ENCODE measurements at places on chromosomes 12 and 14.
A peak's percentile ranks its signal among the peaks of the same experiment; 100 is the strongest.

DNA sequence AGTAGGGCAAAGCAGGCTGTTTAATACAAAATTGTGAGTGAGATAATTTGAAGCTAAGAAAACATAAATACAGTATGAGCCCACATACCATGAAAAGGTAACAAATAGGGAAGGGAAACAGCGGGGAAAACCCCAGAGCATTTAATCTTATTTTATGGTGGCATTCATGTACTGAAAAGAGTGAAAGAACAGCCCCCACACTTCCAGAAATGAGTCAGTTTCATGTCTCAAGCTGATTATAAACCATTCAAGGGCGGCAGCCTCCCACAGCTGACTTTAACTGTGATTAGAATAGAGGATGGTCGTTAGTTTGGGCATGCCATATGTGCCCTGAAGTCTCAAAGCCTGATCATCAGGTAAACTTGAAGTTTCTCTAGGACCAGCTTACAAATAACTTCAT lies 64.5 kb downstream of the FOXG1 start:
- DNase-seq, result no peak

- DNase-seq, result no peak
These were observed 41.5 kb upstream of the DAAM1 start for GRCh38 chr14:59147007-59147406.

DNA sequence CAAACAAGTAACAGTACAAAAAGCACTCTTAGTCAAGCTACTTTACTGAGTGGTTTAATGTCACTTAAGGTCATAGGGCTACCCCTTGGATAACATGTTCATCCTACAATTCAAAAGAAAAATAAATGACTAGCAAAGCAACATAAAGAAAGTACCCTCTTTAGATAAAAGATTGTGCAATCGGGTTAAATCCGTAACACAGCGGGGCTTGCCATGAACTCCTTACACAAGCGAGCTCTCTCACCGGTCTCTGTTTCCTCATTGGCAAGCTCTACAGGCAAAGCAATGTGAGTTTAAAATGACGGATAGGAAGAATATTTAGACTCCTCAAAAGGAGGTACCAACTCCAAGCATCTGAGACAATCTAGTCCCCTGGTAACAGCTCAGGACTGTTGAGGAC lies 140.6 kb downstream of the EGLN3 start:
- DNase-seq, result no peak

DNA sequence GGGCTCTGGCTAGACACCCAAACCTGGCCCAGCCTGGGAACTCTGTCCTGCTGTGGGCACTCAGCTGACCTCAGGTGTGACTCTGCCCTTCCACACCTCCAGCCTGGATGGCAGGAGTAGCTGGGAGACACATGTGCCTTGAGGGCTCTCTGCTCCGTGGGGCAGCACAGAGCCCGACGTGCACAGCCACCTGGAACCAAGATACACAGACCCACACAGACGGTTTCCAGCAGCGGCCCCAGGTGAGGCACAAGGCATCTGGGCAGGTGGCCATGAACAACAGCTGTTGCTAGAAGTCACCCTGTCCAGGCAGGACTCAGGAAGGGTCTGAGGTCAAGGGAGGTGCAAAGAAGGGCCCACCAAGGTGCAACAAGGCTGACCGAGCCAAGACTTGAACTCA lies 5.9 kb downstream of the DEGS2 start:
- no peak for DNase-seq

GRCh38 chr12:119630223-119630780 lies 36.7 kb downstream of the TMEM233 start:
- DNase-seq, result no peak

DNA sequence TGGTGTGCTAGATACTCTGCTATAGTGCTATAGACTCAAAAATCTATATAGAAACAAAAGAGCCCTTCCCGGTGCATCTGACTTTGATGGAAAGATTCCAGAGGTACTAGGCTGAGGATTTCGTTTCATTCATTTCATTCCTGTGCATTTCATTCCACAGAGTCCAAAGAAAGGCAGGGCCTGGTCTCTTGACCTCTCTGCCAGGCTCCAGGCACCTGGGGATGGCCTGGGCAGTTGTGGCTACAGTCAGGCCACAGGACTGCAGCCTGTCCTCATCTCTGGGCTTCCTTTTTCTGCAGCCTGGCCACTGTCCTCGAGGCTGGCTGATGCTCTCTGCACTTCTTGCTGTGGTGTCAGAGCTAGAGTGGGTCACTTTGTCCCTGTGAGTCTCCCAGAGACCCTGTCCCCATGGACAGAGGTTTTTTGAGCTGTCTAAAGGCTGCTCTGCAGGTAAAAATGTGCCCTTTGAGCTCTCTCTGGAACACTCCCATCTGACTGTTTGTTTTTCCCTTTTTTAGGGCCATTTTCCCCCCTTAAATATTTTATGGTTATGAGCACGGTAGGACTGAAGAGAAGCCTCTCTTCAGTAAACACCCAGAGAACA lies 3.2 kb upstream of the VDR start:
- no peak for DNase-seq

GRCh38 chr14:55580470-55581341 lies 699 bp downstream of the KTN1 start:
- DNase-seq, result peak; percentile 89

DNA sequence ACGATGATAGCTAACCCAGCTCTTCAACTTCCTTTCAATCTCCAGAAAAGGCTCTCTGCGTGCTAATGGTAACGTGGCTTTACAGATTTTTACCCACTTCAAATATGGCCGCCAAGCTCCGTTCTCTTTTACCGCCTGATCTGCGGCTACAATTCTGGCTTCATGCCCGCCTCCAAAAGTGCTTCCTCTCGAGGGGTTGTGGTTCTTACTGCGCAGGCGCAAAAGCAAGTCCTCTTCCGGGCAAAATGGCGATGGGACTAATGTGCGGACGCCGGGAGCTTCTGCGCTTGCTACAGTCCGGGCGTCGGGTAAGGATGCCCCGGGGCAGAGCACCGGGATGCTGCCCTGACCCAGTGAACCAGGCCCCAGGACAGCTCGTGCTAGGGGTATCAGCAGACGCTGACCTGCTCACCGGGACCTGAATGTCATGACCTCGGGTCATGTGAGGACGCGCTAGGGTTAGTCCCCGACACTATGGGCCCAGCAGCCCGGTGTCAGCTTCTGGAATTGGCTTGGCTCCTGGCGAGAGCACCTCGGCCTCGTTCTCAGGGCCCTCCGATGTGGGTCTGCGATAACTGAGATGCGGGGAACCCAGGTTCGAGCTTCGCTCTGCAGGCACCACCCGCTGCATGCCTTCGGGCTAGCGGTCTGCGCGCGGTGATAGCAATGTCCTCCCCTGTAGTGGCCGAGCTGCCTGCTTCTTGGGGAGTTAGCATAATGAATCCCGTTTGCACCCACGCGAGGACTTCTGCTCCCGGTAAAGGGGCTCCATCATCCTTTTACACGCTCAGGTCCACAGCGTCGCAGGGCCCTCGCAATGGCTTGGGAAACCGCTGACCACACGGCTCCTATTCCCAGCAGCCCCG lies at the start of gene OXA1L:
Gene OXA1L, plus strand, starts transcription at position 232 of the 866 bp plus-strand sequence. Its CDS starts 14 bp downstream, at position 246.
- peak; percentile 98 for DNase-seq

- DNase-seq, result no peak
These were observed 258.0 kb upstream of the PLEKHG7 start for GRCh38 chr12:92444763-92445162.

- DNase-seq, result no peak
These were observed 32.1 kb upstream of the C14orf180 start for GRCh38 chr14:104547310-104547997.

DNA sequence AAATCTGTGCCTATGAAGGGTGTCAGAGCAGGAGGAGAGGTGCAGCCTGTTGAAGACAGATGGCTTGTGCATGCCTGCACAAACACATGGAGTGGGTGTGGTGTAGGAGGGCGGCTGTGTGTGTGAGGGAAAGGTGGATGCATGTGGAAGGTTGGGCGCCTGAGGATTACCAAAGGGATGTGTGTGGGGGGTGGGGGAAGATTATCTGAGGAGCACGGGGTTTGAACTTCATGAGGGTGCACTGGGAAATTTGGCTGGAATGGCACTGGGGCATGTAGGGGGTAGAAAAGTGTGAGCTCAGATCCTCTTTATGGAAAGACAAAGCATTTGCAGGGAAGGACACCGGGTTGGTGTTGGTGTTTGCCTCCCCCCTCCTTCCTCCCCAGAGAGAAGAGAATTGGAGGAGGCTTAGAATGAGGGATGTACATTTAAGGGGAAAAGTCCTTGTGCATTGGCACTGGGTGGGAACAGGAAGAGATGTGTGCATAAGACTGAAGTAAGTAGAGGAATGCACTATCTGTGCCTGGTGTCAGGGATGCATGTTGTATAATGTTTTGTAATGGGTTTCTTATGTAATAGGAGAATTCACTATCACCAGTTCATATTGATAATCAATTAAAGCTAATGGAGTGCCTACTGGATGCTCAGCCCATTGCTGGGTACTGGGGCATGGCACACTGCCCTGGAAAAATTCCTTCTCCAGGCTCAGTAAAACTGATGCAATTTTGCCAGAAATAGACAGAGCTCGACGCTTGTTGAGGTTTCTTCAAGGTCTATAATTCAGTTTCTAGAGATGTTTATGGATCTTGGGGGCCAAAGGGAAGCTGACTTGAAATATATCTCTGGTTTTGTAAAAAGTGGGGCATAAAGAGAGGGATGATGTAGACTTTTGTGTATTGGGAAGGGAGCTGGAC lies 3.0 kb downstream of the NTF3 start:
- DNase-seq, result no peak

DNA sequence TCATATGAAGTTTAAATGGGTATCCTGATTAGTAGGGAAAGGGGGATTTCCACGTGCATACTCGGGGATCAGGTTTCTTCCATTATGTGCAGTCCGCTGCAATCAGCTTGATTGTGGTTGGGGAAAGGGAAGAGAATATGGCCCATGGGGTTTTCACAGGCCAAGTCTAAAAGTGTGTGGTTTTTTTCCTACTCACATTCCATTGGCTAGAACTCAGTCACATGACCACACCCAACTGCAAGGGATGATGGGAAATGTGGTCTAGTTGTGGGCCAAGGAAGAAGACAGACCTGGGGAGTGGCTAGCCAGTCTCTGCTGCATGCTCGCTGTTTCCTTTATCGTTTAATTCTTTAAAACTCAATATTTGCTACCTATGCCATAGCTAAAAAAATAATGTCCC lies 105.1 kb downstream of the PRIMA1 start:
- peak; percentile 60 for DNase-seq

DNA sequence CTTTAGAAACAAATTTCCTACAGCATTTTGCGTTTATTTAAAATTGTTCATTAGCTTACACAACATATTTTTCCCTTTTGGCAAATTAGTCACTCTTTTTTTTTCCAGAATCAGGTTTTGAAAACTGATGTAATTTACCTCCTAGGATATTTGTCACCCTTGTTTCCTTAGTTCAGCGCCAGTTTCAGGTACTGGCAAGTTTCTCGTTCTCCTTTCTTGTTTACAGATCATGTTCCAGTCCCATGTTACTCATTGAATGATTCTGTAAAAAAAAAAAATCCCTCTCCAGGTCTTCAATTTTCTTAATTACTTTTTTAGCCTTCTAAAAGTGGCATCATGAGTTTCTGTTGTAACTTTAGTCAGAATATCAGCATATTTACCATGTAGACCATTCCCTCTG lies 2.7 kb downstream of the PPP4R4 start:
- DNase-seq, result no peak

DNA sequence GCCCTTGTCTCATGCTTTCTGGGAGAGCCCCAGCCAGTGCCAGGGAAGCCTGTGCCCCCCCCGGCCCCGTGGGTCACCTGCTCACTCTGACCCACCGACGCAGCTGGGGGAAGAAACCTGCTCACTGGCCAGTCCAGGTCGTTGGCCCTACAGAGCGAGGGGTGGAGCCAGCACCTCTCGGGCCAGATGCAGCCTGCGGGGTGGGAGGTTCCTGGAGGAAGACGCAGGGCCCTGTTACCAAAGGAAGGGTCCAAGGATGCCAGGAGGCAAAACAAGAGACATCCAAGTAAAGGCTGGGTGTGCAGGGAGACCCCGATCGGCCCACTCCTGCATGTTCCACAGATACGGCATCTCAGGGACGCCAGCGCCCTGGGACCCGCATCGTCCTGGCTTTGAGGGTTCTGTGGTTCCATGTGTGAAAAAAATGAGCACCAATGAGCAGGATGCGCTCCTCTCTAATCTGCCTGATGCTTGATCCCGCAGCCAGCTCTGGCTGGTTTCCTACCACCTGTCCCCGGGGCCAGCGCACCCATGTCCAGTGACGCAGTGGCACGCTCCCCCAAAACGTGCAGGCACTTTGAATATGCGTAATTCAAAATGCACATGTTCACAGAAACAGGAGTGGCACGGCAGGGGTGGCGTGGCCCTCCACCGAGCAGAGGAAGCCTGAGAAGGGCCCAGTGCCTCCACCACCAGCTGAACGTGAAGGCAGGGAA lies 66.0 kb upstream of the GALNT9 start:
- no peak for DNase-seq

DNA sequence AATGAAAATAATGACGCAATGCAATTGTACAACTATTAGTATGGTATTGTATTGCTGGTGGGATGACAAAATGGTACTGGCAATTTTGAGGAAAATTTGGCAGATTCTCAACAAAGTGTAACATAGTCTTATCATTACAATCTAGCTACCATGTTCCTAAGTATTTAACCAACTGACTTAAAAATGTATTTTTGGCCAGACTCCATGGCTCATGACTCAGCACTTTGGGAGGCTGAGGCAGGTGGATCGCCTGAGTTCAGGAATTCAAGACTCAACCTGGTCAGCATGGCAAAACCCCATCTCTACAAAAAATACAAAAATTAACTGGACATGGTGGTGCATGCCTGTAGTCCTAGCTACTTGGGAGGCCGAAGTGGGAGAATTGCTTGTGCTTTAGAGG lies 1409.5 kb downstream of the AACS start:
- no peak for DNase-seq

DNA sequence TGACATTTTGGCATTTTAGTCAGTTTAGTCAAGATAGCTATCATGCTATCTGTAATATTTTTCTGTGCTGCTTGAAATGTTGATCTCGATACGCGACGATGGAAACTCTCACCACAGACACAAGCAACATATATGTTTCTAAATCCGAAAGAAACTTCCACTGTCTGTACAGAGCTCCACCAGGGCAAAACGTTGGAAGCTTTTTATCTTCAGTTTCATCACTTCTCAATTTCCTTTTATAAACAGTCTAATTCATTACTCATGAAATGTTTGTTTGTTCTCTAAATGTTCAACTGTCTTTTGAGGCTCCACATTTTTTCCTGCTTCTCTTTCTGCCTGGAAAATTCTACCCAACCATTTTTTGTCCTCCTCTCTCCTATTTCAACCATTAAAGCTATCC lies 737.6 kb downstream of the SLC16A7 start:
- no peak for DNase-seq

DNA sequence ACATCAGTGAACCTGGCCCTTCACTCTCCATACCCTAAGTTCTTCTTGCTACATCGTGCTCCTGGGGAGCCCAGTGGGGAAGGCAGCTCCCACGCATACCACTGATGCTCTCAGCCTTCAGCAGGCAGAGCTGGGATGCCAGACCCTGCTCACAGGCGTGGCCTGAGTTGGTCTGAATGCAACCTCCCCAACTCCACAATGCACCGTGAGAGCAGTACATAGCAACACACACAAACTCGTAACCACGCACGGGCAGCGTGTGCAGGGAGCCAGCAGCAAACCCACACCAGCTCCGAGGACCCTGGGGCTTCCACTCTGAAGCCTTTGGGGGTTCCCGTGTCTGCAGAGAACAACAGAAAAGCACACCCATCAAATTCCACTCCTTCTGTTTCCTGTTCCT lies 37.3 kb downstream of the ANO2 start:
- DNase-seq, result no peak

Data from activated CD4-positive, alpha-beta T cell treated with anti-CD3 and anti-CD28 coated beads, Interleukin-2, amount 10 ng/mL, durations not matched to agents 24 days and 14 days (primary cell).